SK-N-DZ (cell line): ENCODE measurements at places on chromosomes 5 and 9.

GRCh38 chr9:135088979-135089847, 1.7 kb downstream of the OLFM1 start:
- no peak for DNase-seq

DNA sequence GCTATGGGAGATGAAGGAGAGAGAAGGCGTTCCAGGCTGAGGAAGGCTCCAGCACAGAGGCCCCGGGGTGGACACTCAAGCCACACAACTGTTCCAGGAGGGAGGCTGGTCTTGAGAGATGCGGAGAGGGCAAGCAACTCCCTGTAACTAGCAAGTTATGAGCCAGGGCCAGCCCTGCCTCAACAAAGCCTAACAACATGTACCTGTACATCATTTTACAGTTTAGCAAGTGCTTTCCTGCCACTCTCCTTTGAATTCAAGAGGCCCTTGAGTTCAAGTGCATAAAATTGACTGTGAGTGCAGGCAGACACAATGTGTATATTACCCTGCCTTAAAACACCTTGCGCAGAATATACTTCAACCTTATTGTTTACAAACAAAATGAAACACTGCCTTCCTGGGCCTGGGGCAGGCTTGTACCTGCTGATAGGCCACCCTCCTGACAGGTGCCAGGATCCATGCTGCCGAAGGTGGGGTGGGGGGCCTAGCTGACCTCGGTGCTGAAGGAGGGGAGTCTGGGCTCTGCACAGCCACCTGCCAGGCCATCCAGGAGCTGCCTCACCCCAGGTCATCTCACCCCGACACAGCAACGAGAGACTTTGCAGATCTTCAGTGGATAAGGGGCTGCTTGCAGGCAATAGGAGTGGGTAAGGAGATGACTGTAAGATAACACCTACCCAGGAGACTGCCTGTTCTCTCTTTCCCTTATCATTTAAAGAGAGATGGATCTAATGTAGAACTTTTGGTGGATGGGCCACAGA, 80.0 kb downstream of the PPARGC1B start:
- peak; percentile 57 for DNase-seq

DNA sequence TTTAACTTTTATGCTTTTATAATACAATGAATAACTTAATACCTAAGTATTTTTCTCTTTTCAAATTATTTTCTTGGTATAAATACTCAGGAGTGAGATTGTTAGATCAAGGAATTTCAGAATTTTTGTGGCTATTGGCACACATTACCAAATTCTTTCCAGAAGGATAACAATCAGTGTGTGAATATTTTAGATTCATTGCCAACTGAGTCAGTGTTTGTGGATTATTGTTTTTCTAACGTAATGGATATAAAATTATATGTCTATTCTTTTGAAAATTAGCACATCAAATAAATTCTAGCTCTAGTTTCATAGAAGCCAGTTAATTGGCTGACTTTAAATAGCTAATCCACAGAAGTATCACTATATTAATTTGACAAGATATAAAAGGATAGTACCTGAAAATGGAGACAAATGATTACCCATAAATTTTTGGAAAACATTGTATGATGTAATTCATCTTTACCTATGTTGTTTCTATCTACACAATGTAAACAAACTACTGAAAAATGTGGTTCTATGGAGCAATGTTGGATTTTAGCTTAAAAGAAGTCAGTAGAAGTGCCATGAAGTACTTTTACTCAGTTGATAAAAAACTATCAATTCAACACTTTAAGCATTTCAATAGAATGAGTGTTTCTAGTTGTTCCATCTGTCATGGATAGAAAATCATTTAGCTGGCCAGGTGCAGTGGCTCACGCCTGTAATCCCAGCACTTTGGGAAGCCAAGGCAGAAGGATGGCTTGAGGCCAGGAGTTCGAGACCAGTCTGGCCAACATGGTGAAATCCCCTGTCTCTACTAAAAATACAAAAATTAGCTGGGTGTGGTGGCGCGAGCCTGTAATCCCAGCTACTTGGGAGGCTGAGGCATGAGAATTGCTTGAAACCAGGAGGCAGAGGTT, 185.1 kb downstream of the ADAMTSL1 start:
- DNase-seq = no peak

GRCh38 chr5:103891151-103891550, 328.6 kb upstream of the NUDT12 start:
- DNase-seq = no peak

DNA sequence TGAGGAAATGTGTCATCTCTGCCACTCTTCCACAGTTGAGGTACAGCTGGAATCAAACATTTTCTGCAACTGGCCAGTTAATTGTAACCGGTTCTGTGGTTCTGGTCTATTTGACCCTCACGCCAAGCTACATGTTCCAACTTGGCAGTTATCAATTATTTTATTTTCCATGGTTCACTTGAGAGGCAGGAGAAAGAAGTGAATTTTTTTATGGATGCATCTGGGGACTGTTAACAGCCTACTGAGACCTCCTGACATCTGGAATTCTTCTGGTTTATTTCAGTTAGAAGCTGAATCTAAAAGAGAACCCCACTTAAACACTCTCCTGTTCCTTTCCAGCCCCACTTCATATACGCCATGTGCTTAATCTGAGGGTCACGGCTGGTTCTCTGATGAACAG, 372.3 kb downstream of the DNAH5 start:
- no peak for DNase-seq

DNA sequence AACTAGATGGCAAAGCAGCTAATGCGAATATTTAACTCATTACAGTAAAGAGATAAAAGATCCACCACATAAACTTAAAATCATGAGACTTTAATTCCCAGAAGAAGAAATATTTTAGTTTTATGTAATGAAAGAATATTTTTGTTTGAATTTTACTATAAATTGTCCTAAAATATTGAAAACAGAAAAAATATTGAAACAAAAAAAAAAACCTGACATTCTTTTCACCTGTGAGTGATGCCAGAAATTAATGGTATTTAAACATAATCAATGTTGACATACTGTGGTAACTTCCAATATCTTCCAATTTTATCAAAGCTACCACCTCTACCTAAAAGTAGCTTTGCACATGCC, 153.2 kb downstream of the MEF2C start:
- DNase-seq = no peak
